Activated T-helper 1 cell treated with anti-CD3 and anti-CD28 coated beads, Interleukin-2, amount 50 U/mL, for 16 hours (primary cell): ENCODE measurements at places on chromosomes 7 and 10.

- DNase-seq, result no peak
These were observed 74.7 kb downstream of the CACNB2 start for GRCh38 chr10:18214691-18215563.

DNA sequence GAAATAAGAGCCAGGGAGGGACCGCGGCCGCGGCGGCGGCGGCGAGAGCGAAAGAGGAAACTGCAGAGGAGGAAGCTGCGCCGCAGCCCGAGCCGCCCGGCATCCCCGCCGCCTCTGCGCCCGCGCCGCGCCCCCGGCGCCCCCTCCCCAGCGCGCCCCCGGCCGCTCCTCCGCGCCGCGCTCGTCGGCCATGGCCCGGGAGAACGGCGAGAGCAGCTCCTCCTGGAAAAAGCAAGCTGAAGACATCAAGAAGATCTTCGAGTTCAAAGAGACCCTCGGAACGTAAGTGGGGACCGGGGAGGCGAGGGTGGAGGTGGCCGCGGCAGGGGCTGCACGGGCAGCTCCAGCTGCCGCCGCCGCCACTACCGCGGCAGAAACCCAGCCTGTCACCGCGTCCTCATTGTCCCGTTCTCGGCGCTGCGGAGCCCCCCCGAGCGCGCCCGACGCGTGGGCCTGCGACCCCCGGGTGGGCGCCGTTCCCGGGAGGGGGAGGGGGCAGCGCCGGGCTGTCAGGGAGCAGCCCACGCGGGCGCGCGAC lies 351 bp downstream of the CAMK1D start:
- DNase-seq, result no peak

- DNase-seq, result no peak
These were observed 17.1 kb downstream of the GRID1 start for GRCh38 chr10:86349474-86349873.

- DNase-seq, result no peak
These were observed 92.5 kb upstream of the SLC13A1 start for GRCh38 chr7:123292227-123292626.

GRCh38 chr10:113084031-113084430 lies 134.0 kb downstream of the TCF7L2 start:
- DNase-seq, result no peak

GRCh38 chr7:12769444-12769843 lies 82.0 kb downstream of the ARL4A start:
- no peak for DNase-seq

- DNase-seq, result no peak
These were observed 40.2 kb upstream of the IFRD1 start for GRCh38 chr7:112410092-112410491.

GRCh38 chr10:49173201-49173772 lies 14.9 kb downstream of the TMEM273 start:
- no peak for DNase-seq

GRCh38 chr7:2405601-2406345 lies 2.4 kb downstream of the CHST12 start:
- DNase-seq, result peak; percentile 36

GRCh38 chr7:150787321-150788281 lies 12.6 kb downstream of the TMEM176B start:
- DNase-seq, result no peak

DNA sequence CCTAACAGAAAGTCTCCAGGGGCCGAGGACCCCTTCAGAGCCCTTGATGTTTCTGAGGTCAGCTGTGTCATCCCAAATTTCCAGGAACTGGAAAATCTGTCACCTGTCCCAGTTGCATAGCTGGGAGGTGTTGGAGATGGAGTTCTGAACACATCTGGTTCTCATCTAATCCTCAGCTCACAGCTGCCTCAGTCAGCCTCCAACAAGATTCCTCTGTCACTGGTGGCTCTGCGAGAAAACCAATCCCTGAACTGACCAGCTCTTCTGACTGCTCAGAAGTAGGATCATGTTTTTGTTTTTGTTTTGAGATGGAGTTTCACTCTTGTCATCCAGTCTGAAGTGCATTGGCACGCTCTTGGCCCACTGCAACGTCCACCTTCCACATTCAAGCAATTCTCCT lies 37.6 kb upstream of the MYL10 start:
- DNase-seq, result no peak

GRCh38 chr10:44982114-44982460 lies 3.5 kb upstream of the DEPP1 start:
- no peak for DNase-seq

- no peak for DNase-seq
These were observed 83.7 kb downstream of the GRID1 start for GRCh38 chr10:86282664-86283465.

- no peak for DNase-seq
These were observed 32.4 kb downstream of the ITIH5 start for GRCh38 chr10:7634142-7634894.

- DNase-seq, result no peak
These were observed 286.1 kb upstream of the KLF6 start for GRCh38 chr10:4070921-4071660.

DNA sequence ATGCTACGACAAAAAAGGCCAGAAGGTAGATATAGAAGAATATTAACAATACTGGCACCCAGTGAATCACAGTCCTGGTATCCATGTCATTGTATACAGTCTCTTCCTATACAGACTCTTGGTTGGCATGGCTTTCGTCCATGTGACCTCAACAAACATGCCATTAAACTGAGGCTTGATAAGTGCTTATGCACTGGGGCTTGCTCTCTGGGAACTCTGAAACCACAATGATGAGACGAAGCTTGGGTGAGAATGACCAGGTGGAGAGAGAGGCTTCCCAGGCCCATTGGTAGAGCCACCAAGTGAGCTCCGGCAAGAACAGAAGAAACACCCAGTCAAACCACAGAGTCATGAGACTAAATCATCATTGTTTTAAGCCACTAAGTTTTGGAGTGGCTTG lies 33.2 kb downstream of the PNPLA8 start:
- DNase-seq, result no peak

DNA sequence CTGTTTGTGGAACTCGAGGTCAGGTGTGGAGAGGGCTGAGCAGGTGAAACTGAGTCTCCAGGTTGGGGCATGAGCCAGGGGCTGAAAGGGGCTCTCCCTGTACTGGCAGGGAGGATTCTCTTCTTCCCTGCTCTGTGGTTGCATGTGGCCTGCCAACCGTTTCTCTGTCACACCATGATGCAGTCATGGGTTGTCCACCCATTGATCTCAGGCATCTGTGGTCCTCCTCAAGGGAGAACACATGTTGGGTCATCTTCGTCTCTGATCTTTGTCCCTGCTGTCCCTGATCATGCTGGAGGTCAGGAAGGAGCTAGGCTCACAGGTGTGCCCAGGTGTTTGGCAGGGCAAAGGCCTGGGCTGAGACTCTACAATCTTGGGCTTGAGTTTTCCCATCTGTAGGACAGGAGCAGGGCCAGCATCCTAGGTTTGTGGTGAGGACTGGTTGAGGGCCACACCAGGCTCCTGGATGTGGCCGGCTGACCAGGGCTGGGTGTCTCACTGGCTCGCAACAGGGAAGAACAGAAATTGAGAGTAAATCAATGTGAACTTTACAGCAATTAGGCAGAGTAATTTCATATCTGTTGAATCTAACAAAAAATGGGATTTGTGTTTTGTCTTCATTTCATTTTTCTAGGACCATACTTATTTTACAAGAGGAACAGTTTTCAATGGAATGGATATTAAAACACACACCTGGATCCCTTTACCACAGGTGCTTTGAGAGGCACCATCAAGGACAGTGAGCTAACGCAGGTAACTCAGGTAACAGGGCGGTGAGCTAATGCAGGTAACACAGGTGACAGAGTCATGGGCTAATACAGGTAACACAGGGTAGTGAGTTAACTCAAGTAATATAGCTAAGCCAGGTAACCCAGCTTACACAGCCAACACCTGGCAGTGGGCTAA lies 58.5 kb upstream of the IGFBP3 start:
- no peak for DNase-seq

GRCh38 chr7:129271500-129272355 lies 46.9 kb downstream of the AHCYL2 start:
- peak; percentile 13 for DNase-seq

DNA sequence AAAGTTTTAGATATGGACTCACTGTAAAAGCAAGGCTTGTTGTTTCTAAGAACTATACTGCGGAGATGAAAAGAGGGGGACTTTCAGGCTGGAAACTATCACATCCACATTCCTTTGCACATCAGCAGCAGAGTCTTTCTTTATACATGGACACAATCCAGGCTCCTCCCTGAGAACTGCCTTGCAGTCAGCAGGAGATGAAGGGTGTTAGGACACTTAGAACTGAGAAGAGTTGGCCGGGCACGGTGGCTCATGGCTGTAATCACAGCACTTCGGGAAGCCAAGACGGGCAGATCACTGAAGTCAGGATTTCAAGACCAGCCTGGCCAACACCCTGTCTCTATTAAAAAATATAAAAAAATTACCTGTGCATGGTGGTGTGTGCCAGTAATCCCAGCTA lies 9.7 kb upstream of the GARS1 start:
- no peak for DNase-seq

GRCh38 chr7:43037531-43037930 lies 74.9 kb upstream of the HECW1 start:
- DNase-seq, result no peak

- no peak for DNase-seq
These were observed 633.4 kb upstream of the MGMT start for GRCh38 chr10:128833671-128834070.

- DNase-seq, result no peak
These were observed 936.2 kb downstream of the CNTNAP2 start for GRCh38 chr7:147052818-147053217.

DNA sequence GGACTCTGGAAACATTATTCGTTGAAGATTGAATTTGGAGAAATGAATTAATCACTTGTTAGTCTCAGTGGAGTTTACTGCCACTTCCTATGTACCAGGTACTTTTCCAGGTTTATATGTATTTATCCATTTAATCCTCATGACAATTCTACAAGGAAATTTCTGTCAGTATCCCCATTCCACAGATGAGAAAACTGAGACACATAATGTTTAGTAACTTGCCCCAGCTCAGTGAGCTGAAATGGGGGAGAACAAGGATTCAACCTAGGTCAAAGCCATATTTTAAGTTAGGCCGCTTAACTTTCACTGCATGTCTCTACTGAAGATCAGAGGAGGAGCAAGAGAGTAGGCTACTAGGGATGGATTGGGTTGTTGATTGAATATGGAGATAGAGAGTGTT lies 4.6 kb upstream of the SCIN start:
- DNase-seq, result no peak

GRCh38 chr7:55448526-55448925 lies 83.4 kb downstream of the LANCL2 start:
- DNase-seq, result no peak

DNA sequence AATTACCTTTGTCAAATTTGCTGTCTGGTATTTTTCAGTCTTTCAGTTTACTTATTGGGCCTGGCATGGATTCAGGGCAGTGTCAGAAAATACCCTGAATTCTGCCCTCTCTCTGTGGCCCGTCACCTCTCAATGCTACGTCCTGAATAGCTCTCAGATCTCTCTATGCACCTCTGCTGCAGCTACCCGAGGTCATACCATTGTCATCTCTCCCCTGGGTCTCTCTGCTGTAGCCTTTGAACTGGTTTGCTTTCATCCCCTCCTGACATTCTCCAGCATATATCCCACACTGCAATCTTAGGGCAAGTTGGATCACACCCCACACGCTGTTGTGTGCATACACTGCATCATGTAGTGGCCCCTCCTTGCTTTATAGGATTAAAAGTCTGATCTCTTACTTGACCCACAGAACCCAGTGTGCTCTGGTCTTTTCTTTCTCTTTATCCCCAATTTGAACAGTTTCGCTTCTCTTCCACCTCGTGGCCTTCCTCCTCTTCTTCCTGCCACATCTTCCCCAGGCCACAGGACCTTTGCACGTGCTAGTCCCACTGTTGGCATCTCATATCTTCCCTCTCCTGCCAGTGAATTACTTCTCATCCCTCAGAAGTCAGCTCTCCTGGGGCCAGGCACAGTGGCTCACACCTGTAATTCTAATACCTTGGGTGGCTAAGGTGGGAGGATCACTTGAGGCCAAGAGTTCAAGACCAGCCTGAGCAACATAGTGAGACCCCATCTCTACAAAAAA lies 372.9 kb downstream of the GALNT17 start:
- DNase-seq, result no peak

GRCh38 chr7:16590424-16590823 lies 55.1 kb downstream of the ANKMY2 start:
- no peak for DNase-seq

GRCh38 chr7:50178166-50178565 lies 85.1 kb upstream of the ZPBP start:
- no peak for DNase-seq

DNA sequence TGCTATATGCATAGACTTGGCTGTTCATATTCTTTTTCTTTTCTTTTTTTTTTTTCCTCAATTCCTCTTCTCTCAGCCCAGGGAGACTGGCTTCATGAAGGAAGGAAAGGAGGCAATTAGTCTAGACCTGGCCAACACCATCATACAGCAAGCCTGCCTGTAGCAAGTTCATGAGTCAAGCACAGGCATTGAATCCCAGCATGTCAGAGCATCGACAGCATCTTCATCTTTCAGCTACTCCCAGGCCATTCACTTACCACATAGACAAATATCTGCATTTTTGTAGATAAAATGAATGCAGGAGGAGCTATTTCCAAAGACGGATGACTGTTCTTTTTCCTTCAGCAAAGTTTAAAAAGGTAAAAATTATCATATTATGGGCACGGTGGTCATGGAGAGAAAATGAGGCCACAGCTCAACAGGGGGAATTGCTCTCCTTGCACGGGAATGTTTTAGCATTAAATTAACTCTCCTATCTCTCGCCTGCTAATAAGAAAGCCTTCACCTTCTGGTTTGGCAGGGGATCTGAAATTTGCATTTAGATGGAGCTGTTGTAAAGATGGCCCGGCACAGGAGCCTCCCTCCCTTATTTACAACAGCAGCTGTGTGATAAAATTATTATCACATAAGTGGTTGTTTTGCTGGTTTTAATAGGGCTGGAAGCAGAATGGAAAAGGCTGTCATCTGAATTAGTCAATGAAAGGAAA lies 626.5 kb upstream of the AUTS2 start:
- DNase-seq, result no peak

DNA sequence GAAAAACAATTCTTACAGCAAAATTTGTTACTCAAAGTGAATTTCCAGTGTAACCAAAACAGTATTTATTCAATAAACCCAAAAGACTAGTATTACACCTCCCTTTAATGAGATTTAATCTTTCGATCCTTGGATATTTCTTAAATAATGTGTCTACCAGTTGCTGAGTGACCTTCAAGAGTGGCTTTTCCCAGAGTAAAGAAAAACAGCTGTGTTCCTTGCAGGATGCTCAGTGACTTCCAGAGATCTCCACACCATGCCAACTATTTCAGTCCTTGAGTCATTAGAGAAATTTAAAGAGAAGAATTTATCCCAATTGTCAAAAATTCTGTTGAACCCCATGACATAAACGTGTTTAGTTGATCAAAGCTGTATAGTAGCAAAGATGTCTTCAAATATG lies 44.0 kb downstream of the IMMP2L start:
- no peak for DNase-seq

DNA sequence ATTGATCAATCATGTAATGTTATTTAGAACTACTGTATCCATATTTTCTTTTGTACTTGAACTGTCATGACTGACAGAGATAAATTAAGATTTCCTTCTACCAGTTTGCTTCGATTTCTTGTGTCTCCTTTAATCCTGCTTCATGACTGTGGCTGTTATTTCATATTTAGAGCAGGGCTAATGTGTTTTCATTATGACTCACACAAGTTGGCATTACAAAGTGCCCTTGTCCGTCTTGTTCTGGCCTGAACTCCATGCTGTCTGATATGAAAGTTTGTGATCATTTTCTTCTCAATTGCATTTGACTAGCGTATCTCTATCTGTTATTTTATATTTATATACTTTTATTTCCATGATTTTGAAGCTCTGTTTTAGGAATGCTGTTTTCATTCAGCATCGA lies 344.1 kb upstream of the PRKCQ start:
- no peak for DNase-seq
